ENCODE measurements at places on chromosomes 7 and 10.
A peak's percentile ranks its signal among the peaks of the same experiment; 100 is the strongest.

GRCh38 chr7:27377988-27378387 lies 135.4 kb downstream of the EVX1 start:
- no peak for DNase-seq

GRCh38 chr10:49761789-49762565 lies at the start of gene OGDHL:
Gene OGDHL (minus strand): TSS chr10:49762323. CDS start chr10:49758592, 3,731 bp downstream.
- DNase-seq, result peak; percentile 38

DNA sequence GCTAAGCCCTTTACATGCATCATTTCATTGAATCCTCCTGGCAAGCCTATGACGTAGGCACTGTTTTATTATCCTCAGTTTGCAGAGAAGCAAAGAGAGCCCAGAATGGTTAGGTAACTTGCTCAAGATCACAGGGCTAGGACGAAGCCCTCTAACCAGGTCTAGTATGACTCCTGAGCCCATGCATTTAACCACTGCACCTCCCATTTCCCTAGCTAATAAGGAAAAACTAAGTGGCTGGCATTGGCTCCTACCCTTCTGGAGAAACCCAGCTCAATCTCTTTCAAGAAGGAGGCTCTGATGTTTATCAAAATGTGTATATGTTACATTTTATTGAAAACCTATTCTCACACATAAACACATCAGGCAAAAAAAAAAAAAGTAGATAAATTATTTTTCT lies 19.8 kb downstream of the MYOF start:
- DNase-seq, result no peak

DNA sequence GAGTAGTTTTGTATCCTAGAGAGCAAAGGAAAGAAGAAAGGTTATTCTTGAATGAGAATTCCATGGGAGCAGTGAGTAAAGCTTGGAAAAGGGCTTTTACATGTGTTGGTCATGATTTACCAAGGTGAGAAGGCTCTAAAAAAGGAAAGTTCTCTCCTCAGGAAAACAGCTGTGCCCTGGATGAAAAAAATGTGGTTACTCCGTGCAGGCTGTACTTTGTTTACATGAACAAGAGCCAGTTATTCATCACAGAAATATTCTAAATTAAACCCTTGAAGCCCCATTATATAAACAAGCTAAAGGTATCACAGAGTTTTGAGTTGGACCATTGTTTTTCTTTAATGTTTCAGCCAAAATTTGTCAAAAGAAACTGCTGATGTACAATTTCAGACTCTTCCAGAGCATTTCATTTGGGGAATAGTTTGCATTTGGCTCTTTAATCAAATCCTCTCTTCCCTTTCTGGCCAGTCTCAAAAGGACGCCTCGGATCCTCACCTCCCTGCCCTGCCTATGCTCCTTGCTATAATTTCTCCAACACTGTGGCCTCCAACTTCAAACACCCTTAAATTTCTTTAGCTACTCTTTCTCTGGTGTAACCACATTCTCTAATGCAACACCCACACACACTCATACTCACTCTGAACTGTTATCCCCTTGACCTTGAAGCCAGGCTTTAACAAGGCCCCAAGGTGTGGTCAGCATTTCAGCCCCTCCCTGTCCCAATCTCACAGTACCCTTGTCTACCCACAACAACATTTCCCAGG lies 47.4 kb downstream of the AFAP1L2 start:
- DNase-seq, result no peak

DNA sequence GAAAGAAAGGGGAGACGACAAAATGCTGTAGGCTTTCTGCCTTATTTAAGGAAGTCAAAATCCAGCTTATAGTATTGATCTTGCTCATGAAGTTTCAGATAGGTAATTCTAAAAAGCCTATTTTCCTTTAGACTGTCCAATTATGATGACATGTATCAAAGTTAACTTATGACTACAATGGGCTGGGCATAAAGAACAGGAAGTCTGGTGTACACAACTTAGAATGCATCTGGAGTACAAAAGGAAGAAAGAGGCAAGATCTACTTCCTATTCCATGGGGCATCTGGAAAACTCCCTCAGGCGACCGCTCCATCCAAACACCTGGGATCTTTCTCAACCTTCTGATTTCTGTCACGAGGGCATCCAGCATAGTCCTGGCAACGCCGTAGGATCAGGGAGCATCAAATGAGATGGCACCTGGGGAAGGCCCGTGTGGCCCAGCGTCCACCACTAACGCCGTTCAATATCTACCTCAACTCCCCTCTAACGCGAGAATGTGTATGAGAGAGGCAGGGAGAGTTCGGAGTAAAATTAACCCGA lies 512 bp downstream of the FAM24B start:
- DNase-seq, result no peak

- DNase-seq, result no peak
These were observed 58.1 kb downstream of the UNCX start for GRCh38 chr7:1290679-1291356.

Measured in kidney capillary endothelial cell (primary cell).